ENCODE measurements at places on chromosomes 13 and 19. TPM values are rescaled to one million over a fixed set of nuclear protein-coding genes. Genes with fewer than 3 reads are reported as not detected.

- peak; percentile 69 for DNase-seq
Observed at GRCh38 chr19:40806423-40807146, 7.6 kb downstream of the EGLN2 start.

Gene CGB7
- total RNA-seq = not detected

DNA sequence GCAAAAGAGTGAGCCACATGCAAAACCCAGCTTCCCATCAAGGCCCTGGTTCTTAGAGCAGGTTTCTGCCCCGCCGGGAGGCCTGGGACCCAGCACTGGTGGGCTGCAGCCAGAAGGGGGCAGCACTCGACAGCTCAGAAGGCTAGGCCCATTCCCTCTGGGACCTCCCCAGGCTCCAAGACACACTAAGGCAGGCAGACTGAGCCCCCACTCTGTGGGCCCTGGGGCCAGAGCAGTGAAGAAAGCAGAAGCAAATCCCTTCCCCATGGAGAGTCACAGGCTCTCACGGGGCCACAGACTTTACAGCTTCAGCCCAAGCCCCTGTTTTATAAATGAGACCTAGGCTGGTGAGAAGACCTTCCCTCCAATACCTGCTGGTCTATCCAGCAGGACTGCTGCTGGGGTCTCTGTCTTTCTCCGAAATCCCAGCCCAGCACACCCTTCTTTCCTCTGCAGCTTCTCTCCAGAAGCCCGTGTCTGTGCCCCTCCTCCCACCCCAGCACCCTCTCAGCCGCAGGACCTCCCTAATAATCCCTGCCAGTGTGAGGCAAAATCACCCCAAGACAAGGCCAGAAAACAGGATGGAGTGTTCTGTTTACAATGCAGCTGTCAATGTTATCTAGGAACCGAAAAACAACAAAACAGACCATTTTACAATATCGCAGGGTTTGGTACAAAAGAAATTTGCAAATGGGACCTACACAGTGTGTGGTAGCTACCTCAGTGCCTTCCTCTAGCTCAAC lies 109.3 kb downstream of the ABCC4 start:
- DNase-seq = peak; percentile 31

Gene NCAN
- not detected for total RNA-seq

GRCh38 chr13:110518226-110518525 lies 43.3 kb downstream of the RAB20 start:
- DNase-seq = no peak

Gene FNDC3A
- 9.9 TPM for total RNA-seq

Gene RNF225
- total RNA-seq = not detected

Gene CABP5
- not detected for total RNA-seq

- no peak for DNase-seq
Observed at GRCh38 chr19:4359627-4360000, 16.3 kb downstream of the MPND start.

GRCh38 chr19:45878043-45878794 lies 7.7 kb downstream of the IRF2BP1 start:
- DNase-seq = peak; percentile 66

Gene BLVRB
- total RNA-seq = 679 TPM

DNA sequence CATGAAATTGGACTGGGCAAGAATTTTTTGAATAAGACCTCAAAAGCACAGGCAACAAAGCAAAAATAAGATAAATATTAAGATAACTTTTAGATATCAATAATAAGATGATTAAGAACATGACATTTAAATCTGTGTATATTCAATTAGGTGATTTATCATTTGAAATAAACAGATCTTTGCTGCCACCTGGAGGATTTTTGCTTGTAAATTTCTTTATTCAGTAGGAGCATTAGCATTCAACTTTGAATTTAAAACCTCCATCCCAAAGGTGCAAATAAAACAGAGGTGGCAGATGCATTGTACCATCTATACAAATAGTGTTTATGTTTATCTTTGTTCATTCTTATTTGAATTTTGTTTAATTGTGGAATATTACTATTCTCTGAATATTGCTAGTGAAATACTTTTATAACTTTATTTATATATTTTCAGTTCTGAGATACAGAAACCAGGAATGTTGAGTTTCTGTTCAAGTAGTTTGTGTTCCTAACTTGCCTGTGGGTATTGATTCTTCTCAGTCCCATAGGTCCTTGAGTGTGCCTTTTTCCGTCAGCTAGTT lies 20.9 kb downstream of the COG6 start:
- DNase-seq = no peak

Gene AP2A1
- total RNA-seq = 125 TPM

GRCh38 chr19:41698746-41699230 lies 9.6 kb upstream of the CEACAM5 start:
- DNase-seq = no peak

Gene ZNF497
- 0.87 TPM for total RNA-seq

DNA sequence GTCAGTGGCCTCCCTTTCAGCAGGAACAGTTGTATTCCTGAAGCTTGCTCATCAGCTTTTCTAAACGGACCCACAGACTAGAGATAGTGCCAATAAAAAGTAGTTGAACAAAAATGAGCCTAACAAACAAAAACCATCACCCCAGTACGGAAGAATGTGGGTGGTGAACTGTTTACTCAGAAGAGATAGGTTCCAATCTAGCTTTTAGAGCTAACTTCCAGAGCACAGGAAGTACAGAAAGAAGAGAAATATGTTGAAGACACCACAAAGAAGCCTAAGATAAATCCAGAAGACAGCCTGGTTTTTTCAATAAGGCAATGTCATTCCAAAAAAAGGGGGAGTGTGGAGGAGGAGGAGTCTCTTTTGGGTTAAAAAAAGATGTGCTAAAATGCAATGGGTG lies 2.8 kb upstream of the LMO7 start:
- no peak for DNase-seq

DNA sequence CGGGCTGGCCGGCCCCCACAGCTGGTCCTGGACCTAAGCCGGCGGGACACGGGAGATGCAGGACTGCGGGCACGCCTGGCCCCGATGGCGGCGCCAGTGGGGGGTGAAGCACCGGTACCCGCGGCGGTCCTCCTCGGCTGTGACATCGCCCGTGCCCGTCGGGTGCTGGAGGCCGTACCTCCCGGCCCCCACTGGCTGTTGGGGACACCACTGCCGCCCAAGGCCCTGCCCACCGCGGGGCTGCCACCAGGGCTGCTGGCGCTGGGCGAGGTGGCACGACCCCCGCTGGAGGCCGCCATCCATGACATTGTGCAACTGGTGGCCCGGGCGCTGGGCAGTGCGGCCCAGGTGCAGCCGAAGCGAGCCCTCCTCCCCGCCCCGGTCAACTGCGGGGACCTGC lies 3.1 kb downstream of the GRIN3B start:
- no peak for DNase-seq

Data from gastrocnemius medialis (tissue), 4 donors.